ENCODE measurements at places on chromosomes 2 and 18. TPM values are rescaled to one million over a fixed set of nuclear protein-coding genes. Genes with fewer than 3 reads are reported as not detected.

- no peak overlapping the region for H3K4me3 ChIP-seq
- no peak for DNase-seq
Measured at GRCh38 chr18:69658685-69659084, 258.0 kb downstream of the DOK6 start.

- H3K4me3 ChIP-seq, result no peak overlapping the region
- no peaks in the 10 kb centered on the region for H3K36me3 ChIP-seq
- no peak overlapping the region for H3K27ac ChIP-seq
- no peak for DNase-seq
Measured at GRCh38 chr18:24595561-24596031, 135.2 kb downstream of the HRH4 start.

GRCh38 chr2:226790011-226790410, 9.6 kb downstream of the IRS1 start:
- peaks cover 23% of the 10 kb centered on the region for H3K4me1 ChIP-seq
- H3K27me3 ChIP-seq, result no peaks in the 10 kb centered on the region
- DNase-seq, result peak; percentile 88
- peak overlapping the region; percentile 85 for H3K27ac ChIP-seq

- H3K36me3 ChIP-seq, result no peaks in the 10 kb centered on the region
- H3K4me3 ChIP-seq, result no peak overlapping the region
- H3K4me1 ChIP-seq, result no peaks in the 10 kb centered on the region
- H3K27me3 ChIP-seq, result no peaks in the 10 kb centered on the region
- peak; percentile 20 for DNase-seq
Measured at GRCh38 chr2:229980431-229981184, 58.3 kb downstream of the FBXO36 start.

GRCh38 chr2:237979331-237979730, 12.5 kb downstream of the UBE2F start:
- H3K4me3 ChIP-seq, result no peak overlapping the region
- no peak for DNase-seq
- H3K27me3 ChIP-seq, result no peaks in the 10 kb centered on the region
- peaks cover 31% of the 10 kb centered on the region for H3K36me3 ChIP-seq

GRCh38 chr2:173138962-173139361, 63.3 kb downstream of the MAP3K20 start:
- H3K4me3 ChIP-seq, result no peak overlapping the region
- no peak for DNase-seq
- H3K36me3 ChIP-seq, result no peaks in the 10 kb centered on the region
- no peak overlapping the region for H3K27ac ChIP-seq
- H3K4me1 ChIP-seq, result no peaks in the 10 kb centered on the region

GRCh38 chr2:175326801-175327200, 145.3 kb upstream of the ATP5MC3 start:
- no peaks in the 10 kb centered on the region for H3K4me1 ChIP-seq
- no peak overlapping the region for H3K4me3 ChIP-seq
- no peaks in the 10 kb centered on the region for H3K27me3 ChIP-seq
- H3K27ac ChIP-seq, result no peak overlapping the region
- H3K36me3 ChIP-seq, result no peaks in the 10 kb centered on the region
- DNase-seq, result no peak

- H3K27me3 ChIP-seq, result no peaks in the 10 kb centered on the region
- DNase-seq, result no peak
- no peak overlapping the region for H3K27ac ChIP-seq
- H3K36me3 ChIP-seq, result no peaks in the 10 kb centered on the region
- H3K4me1 ChIP-seq, result no peaks in the 10 kb centered on the region
Measured at GRCh38 chr2:216236486-216236885, 127.3 kb downstream of the XRCC5 start.

DNA sequence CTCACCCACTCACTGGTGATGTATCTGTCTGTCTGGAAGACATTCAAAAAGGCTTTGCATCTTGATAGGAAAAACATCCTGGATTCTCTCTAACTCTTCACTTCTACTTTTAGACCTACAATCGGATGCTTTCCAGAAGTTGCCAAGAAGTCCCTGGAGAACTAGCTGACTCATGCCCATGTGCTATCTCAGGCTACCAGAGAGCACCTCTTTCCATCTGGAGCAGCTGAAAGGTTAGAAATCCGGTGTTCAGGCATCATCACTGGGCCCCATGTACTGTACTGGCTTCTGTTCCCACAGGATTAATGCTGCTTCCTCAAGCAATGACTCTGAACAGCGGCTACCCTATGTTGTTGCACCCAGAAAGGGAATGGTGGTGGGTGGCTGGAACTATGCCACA, 259.0 kb downstream of the NBAS start:
- H3K27ac ChIP-seq, result no peak overlapping the region
- no peak for DNase-seq
- peaks cover 45% of the 10 kb centered on the region for H3K36me3 ChIP-seq
- no peak overlapping the region for H3K4me3 ChIP-seq

DNA sequence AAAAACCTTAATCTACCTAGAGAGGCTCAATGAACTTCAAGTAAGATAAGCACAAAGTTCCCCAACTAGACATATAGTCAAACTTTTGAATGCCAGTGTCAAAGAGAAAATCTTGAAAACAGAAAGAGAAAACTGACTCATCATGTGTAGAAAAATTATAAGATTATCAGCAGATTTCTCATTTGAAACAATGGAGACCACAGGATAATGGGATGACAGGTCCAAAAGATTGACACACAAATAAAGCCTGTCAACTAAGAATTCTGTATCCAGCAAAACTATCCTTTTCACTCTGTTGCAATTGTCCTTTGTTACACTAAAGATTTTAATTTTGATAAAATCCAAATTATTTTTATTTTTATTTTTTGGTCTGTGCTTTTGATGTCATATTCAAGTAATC, 61.6 kb downstream of the COPS8 start:
- no peaks in the 10 kb centered on the region for H3K4me1 ChIP-seq
- no peak for DNase-seq
- no peak overlapping the region for H3K4me3 ChIP-seq
- H3K27me3 ChIP-seq, result peaks cover under 1% of the 10 kb centered on the region
- no peaks in the 10 kb centered on the region for H3K36me3 ChIP-seq

DNA sequence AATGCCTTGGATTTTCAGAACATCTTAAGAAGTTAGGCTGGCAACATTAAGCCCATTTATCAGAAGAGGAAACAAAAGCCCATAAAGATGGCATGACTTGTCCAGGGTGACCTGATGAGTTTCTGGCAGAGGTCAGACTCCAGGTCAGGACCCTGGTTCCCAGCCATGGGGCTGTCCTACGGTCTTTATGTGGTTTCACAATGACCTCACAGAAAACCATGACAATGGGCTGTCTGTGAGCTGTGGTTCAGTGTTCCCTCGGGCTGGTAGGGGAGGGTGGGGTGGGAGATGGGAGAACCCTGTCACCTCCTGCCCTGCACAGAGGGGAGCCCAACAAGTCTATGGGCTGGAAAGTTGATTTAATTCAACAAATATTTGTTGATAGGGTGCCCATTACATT, 101.8 kb downstream of the LOXHD1 start:
- H3K4me1 ChIP-seq, result no peaks in the 10 kb centered on the region
- H3K36me3 ChIP-seq, result no peaks in the 10 kb centered on the region
- no peaks in the 10 kb centered on the region for H3K27me3 ChIP-seq
- no peak overlapping the region for H3K27ac ChIP-seq
- DNase-seq, result no peak
- no peak overlapping the region for H3K4me3 ChIP-seq

The DLX1 gene
- polyA plus RNA-seq, result 3.4 TPM

The LRRTM4 gene
- 1.2 TPM for polyA plus RNA-seq

The KATNAL2 gene
- polyA plus RNA-seq, result 2.3 TPM

The CHRNA1 gene
- polyA plus RNA-seq, result 0.57 TPM

The ACTR3 gene
- 148 TPM for polyA plus RNA-seq

The CHRND gene
- 0.27 TPM for polyA plus RNA-seq

The DTNA gene
- 12.3 TPM for polyA plus RNA-seq

The LIMS3 gene
- 2.2 TPM for polyA plus RNA-seq

Data from large intestine (tissue), 12 donors.